ENCODE measurements at places on chromosomes 11 and 22.

- no peak for DNase-seq
Measured at GRCh38 chr11:44870181-44870580, 80.5 kb downstream of the TP53I11 start.

DNA sequence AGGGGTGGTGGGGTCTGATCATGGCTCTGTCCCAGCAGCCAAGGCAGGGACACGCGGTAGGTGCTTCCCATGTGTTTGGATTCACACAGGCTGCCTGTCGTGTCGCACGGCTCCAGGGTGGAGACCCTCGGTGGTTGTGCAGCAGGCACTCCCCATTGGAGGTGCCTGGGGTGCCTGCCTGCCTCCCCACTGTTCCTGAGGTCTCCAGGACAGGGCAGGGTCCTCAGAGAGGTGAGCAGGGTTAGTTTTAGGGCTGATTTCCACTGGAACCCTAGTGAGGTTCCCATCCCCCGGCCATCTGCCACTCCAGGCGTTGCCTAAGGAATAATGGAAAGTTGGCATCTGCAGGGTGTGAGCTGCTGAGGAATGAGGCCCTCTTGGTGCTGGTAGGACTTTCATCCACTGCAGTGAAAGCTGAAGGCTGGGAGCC is 32.3 kb downstream of the OSBPL5 start:
- no peak for DNase-seq

GRCh38 chr22:18154821-18155390 is 4.9 kb downstream of the USP18 start:
- no peak for DNase-seq

DNA sequence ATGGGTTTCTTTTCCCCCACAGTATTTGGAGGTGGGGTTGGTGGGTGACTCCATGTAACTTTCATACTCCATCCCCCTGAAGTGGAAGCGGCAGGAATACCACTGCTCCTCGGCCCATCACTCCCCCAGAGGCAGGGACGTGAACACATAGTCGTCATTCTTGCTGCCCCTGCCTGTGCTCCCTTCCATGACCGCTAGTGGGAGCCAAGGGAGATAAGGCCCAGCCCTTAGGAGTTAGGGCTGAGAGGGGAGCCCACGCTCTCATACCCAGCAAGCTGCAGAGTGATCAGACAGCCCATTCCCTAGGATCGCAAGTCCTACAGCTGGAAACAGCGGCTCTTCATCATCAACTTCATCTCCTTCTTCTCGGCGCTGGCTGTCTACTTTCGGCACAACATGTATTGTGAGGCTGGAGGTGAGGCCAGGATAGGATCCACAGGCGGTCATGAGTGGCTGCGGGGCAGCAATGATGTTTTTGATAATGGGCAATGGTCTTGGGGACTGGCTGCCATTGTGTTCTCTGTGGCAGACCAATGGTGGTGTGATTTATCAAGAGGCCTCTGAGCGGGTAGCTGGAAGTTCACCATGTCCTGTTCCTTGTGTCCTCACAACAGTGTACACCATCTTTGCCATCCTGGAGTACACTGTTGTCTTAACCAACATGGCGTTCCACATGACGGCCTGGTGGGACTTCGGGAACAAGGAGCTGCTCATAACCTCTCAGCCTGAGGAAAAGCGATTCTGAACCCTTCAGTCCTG is 15.9 kb downstream of the RHOG start:
- peak; percentile 91 for DNase-seq

DNA sequence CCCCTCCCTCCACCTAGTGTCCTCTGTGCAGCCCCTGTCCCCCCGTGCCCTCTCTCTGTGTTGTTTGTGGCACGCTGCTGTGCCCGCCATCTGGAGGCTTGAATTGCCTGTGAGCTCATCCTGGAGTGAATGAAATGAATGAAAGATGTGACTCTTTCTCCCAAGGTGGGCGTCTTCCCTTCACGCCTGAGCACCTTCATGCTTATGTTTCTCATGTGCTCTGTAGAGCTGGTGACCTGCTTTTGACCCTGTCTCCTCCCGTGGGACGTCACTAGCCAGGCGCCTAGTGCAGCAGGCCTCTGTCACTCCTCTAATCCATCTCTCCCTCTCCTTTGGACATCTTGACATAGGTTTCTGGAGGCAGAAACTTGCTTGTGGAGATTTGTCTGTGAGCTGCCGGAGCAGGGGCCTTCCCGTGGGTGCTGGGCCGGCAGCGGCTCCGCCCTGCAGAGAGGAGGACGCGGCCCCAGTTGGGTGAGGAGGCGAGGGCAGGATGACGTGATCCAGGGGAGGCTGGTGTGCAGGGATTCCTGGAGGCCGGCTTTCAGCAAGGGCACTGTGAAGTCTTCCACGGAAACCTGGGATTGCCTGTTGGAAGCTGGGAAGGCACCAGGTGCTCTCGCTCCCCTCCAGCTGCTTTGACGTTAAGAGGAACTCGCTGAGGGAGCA is 40.6 kb downstream of the MUC6 start:
- no peak for DNase-seq

- no peak for DNase-seq
Measured at GRCh38 chr11:109731451-109731850, 309.5 kb downstream of the C11orf87 start.
